Kidney (tissue), 22 donors: ENCODE measurements at places on chromosomes 6 and 20. TPM values are rescaled to one million over a fixed set of nuclear protein-coding genes. Genes with fewer than 3 reads are reported as not detected.

DNA sequence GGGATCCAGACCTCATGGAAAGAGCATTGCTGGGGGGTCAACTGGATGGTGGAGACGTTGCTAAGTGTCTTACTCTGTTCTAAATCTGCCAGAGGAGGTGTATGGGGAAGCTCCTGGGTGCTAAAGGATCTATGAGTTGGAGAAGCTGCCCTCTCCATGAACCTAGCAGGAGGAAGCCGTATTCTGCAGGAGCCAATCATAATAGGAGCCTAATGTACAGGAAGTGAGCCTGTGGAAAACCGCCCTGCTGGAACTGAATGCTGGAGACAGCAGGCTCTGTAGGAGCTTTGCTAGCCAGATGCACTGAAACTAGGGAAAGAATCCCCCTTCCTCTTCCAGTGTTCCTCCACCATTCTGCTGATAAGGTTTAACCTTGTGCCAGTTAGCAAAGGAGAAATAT, 10.9 kb downstream of the CASP8AP2 start:
- peak; percentile 40 for DNase-seq

DNA sequence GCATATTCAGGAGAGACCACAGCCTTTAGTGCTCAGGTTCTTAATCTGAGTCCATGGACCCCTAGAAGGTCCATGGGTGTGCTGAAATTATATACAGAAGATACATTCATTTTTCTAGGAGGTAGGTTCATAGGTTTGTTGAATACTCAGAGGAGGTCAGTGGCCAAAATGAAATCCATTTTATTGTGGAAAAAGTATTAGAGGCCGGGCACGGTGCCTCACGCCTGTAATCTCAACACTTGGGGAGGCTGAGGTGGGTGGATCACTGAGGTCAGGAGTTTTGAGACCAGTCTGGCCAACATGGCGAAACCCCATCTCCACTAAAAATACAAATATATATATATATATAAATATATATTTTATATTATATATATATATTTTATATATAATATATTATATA, 9.0 kb upstream of the UST start:
- DNase-seq = no peak

DNA sequence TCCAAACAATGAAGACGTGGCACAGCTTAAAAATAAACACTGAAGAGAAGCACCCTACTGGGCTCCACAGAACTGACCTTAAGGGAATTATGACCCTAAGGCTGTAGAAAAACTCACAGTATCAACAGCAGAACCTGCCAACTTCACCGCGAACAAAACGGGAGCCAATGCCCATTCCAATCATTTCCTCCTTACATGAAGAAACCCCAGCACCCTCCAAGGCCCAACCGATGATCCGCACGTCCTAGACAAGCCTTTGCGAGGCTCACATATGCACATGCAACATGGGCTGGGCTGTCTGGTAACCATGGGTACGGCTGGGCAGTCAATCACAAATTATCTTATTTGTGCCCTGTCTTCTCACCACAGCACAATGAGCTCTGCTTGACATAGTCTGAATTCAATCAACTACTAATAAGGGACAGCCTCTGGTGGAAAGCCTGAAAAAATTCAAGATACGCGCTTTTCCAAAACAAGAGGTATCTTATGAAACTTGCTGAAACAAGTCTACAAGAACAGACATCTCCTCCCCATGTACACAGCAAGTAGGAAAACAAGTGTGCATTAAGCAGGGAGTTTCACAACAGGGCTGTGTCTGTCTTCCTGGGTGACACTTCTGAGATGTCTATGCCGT, 1.7 kb downstream of the DIDO1 start:
- DNase-seq = no peak

GRCh38 chr6:37654727-37655500, 42.8 kb downstream of the MDGA1 start:
- no peak for DNase-seq

DNA sequence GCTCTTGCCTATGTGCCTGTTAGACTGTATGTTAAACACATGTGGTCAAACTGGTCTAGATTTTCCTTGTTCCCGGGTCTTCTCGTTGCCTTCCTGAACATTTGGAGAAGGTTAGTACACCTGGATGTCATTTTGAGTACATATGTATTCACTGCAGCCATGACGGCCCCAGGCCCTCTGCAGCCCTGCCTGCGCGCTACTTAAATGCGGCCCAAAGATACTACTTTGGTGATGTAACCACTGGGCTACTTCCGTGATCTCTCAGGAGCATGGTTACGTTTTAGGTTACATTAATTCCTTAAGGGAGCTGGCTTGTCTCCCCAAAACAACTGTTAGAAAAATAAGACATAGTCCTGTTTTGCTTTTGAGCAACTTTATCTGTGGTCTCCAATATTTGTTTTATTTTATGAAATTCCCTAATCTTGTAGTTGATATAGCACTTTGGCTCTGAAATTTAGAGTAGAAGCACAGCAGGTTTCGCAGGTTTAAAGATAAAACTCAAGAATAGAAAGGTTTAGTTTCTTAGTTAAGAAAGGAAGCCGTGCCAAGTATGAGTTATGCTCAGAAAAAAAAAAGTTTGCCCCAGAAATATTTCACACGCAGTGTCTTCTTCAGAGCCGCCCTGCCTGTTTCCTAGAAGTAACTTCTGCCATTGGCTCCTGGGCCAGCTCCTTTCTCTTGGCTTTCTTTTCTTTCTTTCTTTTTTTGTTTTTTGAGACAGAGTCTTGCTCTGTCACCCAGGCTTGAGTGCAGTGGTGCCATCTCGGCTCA, 38.1 kb downstream of the TIAM2 start:
- no peak for DNase-seq

- DNase-seq = no peak
Observed at GRCh38 chr6:154923199-154923869, 71.8 kb upstream of the TIAM2 start.

DNA sequence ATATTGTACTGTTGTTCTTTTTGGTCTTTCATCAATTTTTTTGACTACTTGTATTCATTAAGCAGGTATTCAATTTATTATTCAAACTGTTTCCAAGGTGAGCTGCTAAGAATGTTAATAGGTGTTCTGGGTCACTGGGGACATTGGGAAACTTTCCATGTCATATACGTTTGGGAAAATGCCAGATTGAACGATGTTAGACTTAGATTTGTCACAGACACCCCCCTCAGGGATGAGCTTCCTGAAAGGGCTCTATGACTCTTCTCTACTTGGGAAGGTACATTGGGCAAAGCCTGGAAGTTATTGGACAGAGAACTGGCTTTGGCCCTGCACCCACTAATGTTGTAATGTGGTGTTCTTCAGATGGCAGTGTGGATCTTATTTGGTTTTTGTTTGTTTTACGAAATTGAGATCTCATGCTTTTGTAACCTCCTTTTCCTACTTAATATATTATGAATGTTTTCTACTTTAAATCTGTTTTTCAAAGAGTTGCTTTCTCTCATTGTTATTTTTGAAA, 42.1 kb downstream of the PLCB4 start:
- no peak for DNase-seq

The PAK5 gene
- 0.13 TPM for total RNA-seq
